ENCODE measurements at places on chromosomes 3 and 15.

DNA sequence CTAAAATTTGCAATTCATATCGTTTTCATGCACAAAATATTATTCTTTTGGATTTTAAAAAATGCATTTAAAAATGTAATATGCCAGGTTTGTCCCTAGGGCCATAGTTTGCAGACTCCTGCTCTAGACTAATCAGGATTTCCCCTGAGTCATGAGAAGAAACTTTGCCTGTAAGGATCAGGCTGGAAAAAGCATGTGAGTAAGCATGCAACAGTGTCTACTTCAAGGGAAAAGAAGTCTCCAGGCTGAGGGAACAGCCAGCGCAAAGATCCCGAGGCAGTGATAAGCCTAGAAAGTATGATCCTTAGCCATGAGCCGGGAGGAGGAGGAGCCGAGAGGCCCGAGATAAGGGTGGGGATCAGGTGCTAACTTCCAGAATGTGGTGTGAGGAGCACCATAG lies 382.8 kb upstream of the CFAP20DC start:
- no peak for DNase-seq

DNA sequence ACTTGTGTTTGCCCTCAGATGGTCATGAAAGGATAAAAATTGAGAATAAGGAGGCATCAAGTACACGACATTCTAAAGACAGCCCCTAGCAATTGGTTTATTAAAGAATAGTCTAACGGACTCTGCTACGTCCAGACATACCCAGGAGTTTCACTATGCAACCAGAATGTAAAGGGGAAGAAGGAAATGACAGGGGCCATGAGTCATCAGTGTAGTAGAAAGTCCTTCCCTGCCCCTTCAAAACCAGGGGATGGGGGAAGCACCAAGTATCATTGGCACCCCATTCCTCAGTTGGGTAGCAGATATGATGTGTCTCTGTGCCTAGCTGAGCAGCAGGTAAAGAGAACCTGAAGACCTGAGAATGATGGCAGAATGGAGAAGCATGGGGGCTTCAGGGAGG lies 367.4 kb downstream of the IL20RB start:
- no peak for DNase-seq

DNA sequence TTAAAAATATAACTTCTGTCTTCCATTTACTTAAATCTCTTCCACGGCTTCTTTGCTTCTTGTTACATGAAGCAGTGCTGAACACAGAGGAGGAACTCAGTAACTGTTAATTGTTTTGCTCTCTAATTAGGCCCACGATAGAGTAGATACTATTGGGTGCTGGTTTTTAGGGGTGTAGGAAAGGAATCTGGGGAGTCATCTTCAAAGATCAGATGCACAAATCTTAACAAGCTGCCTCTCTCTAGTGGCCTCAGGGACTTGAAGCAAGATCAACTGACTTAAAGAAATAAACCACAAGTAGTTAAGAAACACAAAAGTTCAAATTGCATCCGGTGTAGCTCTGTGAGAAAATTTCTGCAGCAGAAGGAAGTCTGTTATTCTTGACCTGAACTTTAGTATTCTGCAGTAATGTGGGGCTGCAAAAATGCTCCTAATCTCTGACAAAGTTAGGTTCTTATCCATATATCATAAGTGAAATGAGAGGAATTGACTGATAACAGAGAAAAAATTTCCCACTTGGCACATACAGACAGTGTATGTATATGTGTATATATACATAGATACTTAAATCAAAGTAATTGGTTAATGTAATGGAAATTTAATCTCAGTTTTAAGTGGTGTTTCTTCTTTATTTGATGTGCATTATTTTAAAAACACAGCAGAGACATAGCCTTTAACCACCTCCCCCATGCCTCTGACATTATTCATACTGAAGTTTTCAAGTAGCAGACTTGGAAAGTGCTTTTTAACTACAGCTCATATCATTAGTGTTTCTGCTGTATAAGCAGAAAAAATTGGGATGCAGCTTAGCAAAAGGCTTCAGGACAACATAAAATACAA lies 51.8 kb downstream of the CHST2 start:
- no peak for DNase-seq

DNA sequence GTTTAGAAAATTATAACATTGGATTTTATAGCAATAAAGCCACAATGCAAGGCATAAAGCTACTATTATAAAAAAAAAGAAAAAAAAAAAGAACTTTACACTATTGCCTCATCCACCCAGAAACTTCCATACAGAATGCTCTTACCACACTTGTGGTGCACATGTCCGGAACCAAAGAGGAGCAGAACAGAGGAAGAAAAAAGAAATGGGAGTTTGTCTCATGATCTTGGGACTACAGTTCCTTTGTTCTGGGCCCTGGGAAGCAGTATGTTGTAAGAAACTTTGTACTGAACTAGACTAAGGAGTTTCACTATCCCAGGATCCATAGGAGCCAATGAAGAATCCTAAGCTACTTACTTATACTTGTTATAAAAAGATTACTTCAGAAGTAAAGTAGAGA lies 36.1 kb downstream of the FMN1 start:
- DNase-seq, result no peak

DNA sequence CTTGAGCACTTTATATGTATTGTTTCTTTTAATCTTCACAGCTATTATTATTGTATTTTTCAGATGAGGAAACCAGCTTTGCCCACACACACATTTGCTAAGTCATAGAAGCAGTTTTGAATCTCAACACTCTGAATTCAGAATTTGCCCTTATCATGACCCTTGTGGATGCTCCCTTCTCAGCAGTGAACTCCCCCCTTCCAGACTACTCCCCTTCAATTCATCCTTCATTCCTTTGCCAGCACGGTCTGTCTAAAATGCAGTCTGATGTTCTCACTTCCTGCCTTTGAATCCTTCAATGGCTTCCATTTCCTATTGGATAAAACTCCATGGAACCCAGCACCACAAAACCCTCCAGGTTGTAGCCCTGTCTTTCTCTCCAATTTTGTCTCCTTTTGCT lies 52.5 kb upstream of the TSC22D2 start:
- DNase-seq, result no peak

GRCh38 chr3:61687663-61688306 lies 126.4 kb downstream of the PTPRG start:
- no peak for DNase-seq

DNA sequence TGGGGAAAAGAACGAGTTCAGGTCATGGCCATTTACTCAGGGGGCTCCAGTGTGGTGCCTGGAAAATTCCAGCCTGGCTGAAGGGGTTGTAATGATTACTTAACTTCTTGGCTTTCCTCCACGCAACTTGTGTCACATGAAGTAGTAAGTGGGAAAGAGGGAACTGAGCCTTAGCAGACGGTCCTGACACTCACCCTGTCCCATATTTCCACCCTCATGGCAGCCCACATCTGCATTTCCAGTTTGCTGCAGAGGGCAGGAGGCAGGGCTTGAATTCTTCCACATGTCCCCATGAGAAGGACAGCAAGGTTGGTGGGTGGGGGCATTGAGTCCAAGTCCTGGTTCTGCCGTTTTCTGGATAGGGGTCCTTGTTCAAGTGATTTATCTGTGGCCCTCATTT lies 7.8 kb upstream of the CAMP start:
- DNase-seq, result no peak

GRCh38 chr3:9352917-9353752 lies 9.7 kb upstream of the THUMPD3 start:
- peak; percentile 4 for DNase-seq

GRCh38 chr3:82392203-82392775 lies 630.8 kb upstream of the GBE1 start:
- no peak for DNase-seq

GRCh38 chr3:154310840-154311239 lies 13.4 kb downstream of the DHX36 start:
- DNase-seq, result no peak

GRCh38 chr3:60812502-60812901 lies 438.8 kb downstream of the FHIT start:
- no peak for DNase-seq

GRCh38 chr3:12707449-12707848 lies 43.5 kb upstream of the RAF1 start:
- DNase-seq, result no peak

DNA sequence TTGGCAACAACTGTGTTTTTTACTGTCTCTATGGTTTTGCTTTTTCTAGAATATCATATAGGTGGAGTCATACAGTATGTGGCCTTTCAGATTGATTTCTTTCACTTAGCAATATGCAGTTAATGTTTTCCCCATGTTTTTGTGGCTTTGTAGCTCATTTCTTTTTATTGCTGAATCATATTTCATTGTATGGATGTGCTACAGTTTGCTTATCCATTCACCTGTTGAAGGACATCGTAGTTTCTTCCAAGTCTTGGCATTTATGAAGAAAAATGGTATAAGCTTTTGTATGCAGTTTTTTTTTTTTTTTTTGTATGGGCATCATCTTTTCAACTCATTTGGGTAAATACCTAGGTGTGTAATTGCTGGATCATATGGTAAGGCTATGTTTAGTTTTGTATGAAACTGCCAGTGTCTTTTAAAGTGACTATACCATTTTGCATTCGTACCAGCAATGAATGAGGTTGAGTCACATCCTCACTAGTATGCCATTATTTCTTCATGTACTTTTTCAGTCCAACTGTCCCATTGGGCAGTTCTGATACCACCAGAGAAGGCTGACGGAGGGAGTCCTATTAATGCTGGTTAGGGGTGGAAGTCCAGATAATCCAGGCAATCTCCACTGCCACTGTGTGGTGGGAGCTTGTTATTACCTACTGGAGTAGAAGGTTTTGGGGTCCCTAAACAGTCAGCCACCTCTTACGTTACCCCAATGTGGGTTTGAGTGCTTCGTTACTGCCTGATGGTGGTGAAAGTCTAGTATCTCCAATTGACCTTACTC lies 210.5 kb downstream of the DOCK3 start:
- DNase-seq, result no peak

GRCh38 chr3:39415983-39416382 lies 9.5 kb downstream of the RPSA start:
- DNase-seq, result no peak

DNA sequence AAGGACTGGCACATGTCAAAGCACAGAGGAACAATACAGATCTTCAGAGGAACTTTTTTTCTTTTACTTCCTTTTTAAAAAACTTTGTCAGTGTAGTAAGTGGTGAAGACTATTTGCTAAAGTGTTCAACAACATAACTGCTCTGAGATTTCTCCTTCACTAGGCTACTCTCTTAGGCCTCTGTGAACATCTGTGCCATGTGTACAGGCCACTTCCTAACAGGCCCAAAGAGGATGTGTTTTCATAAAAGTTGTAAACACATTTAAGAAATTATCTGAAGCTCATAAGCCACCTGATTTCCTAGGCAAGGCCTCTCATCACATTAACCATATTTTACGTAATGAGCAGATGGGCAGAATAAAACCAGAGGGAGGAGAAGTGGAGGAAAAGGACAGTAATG lies 235.4 kb downstream of the FHIT start:
- no peak for DNase-seq

DNA sequence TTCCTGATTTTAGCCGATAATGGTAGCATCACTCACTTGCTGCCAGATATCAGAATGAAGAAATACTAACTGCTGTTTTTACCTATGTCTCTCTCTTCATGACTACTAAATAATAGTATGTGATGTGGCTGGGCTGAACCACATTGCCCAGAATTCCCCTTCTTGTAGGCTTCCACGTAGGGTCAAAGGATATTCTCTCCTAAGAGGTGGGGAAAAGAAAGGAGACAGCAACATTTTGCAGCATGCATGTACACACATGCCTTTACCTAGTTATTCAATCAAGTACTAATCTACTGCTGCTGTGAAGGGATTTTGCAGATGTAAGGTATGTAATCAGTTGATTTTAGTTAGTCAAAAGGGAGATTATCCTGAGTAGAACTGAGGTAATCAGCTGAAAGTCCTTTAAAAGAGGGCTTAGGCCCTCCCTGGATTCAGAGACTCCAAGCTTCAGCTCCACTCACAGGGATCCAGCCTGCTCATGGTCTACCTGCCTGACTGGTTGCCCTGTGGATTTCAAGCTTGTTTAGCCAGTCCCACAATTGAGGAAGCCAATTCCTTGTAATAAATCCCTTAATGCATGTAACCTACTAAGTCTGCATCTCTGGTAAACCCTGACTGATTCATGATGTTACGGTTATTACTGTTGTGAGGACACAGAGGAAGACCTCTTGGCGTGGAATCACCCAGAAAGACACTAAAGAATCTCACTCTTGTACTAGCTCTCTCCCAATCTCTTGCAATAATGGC lies 20.4 kb downstream of the PLD1 start:
- no peak for DNase-seq

GRCh38 chr3:129829640-129830039 lies 63.9 kb downstream of the TMCC1 start:
- no peak for DNase-seq

GRCh38 chr3:72766866-72767265 lies 81.4 kb downstream of the SHQ1 start:
- no peak for DNase-seq

GRCh38 chr3:195284842-195285241 lies 13.9 kb upstream of the XXYLT1 start:
- no peak for DNase-seq

DNA sequence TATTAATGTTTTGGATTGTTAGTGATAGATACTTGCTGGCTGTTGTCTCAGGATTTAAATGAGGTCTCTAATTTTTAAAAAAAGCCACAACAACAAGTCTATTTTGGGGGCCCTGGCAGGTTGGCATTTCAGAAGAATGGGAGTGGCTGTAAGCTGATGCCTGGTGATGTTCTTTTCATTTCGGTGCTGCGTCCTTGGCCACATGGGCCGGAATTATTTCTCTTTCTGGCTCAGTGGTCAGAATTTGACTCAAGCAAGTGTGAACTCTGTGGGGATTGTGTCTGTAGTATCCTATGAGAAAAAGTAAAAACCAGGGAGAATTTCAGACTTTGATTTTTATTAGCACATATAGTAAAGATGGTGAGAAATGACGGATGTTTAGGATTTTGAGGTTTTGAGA lies 203.0 kb downstream of the AKAP13 start:
- DNase-seq, result peak; percentile 19

GRCh38 chr15:77370580-77370979 lies 49.3 kb downstream of the PEAK1 start:
- no peak for DNase-seq

GRCh38 chr3:10421996-10422395 lies 83.4 kb downstream of the ATP2B2 start:
- no peak for DNase-seq

- DNase-seq, result no peak
Measured at GRCh38 chr15:62618432-62618831, 424.1 kb upstream of the TPM1 start.

DNA sequence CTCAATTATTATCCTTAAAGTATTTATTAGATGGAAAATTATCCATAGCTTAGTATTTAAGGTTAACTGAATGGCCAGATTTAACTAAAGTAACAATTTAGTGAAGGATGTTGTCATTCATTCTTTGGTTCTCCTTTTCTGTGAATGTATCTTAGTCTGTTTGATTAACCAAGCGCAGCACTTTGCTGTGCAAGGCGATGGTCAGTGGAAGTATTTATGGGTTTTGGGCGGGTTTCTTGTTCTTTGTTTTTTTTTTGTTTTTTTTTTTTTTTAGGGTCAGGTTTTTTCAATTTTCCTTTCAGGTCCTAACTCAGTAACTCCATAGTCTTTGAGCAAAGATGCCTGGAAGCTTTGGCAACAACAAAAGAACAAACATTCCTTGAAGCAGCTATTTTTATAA lies 328.8 kb downstream of the PTPRG start:
- DNase-seq, result no peak
